Stimulated activated CD4-positive, alpha-beta T cell treated with anti-CD3 and anti-CD28 coated beads, Interleukin-15, amount 100 ng/mL, for 1 hour (primary cell): ENCODE measurements at places on chromosomes 6 and 20.

GRCh38 chr6:53011979-53012378, 16.9 kb upstream of the GSTA4 start:
- no peak for DNase-seq

- DNase-seq = no peak
Observed at GRCh38 chr6:125793863-125794262, 3.1 kb downstream of the NCOA7 start.

- no peak for DNase-seq
Observed at GRCh38 chr6:13355043-13355945, 27.0 kb upstream of the TBC1D7 start.

- no peak for DNase-seq
Observed at GRCh38 chr20:48215536-48215935, 430.3 kb upstream of the SULF2 start.

DNA sequence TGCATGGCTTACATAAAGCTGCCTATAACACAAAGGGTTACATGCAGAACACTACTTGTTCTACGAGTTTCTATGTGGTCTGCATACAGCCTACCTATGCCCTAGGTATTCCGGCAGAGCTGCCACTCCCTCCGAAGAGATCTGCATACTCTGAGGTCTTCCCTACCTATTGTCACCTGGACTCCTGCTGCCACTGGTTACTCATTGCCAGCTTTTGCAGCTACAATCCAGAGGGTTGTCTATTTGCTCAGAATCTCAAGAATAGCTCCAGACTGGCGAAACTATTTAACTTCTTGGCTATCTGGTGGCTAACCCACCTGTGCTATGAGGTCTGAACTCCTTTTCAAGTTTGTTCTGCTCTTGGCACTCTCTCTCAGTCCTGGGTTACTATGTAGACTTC, 323.3 kb downstream of the BMP2 start:
- no peak for DNase-seq

GRCh38 chr6:21295506-21296240, 297.9 kb upstream of the SOX4 start:
- DNase-seq = no peak

DNA sequence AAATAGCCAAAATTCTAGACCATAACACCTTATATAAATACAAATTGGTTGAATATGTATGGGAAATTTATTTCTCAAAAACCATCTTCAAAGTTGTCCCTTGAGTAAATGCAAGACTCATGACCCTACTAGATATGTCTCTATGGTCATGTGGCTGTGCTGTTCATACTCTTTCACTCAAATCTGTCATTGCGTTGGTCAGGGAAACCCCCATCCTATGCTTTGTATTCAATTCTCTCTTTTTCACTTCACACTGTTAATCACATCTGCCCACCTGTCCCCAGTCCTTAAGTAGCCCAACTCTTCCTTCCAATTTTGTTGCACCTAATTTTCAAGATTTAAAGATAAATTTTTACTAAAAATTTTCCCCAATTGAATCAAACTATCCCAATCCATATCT, 51.0 kb downstream of the RPS12 start:
- no peak for DNase-seq

GRCh38 chr20:2314759-2315439, 19.1 kb downstream of the TGM3 start:
- no peak for DNase-seq

DNA sequence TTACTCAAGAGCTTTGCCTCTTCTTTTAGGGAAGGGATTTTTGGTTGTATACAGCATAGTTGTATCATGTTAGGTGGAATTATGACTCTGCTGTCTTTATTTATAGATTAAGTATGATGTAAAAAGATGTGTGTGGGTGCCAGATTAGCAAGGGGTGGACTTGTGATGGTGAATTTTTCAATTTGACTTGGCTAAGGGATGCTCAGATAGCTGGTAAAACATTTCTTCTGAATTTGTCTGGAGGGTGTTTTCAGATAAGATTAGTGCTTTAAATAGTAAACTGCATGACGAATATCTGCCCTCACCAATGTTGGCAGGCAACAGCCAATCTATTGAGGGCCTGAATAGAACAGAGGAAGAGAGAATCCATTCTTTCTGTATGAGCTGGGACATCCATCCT, 173.3 kb upstream of the TNFAIP3 start:
- DNase-seq = no peak

GRCh38 chr20:57409672-57410397, 18.6 kb downstream of the RBM38 start:
- no peak for DNase-seq

DNA sequence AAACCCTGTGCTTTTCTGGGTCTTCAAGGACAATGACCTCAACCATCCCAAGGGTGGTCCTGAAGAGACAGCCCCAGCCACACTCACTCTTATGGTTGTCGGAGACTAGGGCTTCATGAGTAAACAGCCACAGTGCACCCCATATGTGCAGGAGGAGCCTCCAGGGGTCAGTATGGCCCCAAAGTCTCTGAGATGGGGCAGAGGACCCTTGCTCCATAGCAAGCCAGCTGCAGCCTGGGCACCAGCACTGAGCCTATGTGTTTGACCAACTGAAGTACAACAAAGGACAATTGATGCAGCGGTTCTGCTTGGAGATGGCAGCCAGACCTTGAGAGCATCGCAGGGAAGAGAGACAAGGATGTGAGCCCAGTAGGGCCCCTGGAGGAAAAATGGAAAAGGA, 112.2 kb downstream of the LRFN2 start:
- DNase-seq = no peak
